ENCODE measurements at places on chromosomes 4 and X.

DNA sequence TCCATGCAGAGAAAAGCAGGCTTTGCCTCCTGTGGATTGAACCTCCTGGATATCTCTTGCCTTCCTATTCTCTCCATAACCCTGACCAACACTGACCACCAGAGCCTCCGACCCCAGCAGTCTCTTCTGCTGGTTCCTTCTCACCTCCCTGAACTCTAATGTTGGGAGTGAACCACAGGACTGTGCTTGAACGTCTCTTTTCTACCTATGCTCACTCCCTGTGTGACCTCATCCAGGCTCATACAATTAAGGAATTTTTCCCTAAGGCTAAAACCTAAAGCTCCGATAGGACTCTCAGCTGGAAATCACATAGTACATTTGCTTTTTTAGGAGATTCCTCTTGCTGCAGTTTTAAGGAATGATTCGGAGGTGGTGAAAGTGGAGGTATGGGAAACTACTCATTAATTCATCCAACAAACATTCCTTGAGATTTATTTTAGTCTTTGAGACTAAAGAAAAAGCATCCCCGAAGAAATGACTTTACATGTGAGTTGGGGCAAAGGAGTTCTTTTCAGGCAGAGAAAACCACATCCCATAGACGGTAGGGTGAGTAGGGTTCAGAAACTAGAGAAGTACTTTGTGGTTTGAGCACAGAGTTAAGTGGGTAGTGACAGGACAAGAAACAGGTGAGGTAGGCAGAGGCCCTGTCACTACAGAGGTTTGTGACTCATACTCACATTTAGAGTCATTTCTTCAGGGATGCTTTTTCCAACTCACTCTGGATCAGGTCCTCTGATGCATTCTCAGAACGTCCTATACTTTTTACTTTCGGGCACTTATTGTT lies 30.8 kb downstream of the NDNF start:
- DNase-seq = no peak

DNA sequence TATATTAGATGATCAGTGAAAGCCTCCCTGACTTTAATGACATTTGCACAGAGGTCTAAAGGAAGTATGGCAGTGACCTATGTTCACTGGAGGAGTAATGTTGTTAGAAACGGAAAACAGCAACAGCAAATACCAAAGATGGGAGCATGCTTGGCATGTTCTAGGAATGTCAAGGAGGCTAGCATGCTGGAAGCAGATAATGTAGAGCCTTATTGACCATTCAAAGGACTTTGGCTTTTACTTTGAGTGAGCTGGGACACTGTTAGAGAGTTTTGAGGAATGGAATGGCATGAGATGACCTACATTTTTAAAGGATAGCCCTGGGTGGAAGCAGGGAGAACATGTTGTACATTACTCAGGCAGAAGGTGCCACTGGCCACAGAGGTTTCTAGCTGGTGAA lies 6.0 kb downstream of the RPA4 start:
- no peak for DNase-seq

DNA sequence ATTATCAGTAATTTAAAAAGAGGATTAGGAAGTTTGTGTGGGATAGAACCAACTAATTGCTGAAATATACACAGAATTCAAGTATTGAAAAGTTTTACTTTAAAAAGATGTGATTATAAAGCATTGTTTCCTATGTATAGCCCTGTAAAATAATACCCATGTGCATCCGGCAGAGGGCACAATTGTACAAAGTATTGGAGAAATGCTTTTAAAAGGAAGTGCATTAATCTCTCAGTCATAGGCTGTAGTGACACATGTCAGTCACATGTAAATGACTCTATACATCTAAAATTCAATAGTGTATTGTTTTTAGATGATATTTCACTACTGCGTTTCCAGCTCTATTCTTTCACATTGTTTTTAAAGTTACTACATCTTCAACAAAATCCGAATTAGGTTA lies 9.7 kb upstream of the GEMIN8 start:
- DNase-seq = peak; percentile 61

- DNase-seq = no peak
Observed at GRCh38 chr4:88143504-88143903, 14.9 kb downstream of the ABCG2 start.

GRCh38 chr4:98092833-98093439 lies 50.3 kb downstream of the STPG2 start:
- no peak for DNase-seq

GRCh38 chr4:118994030-118994429 lies 105.4 kb downstream of the SYNPO2 start:
- no peak for DNase-seq

GRCh38 chr4:153824501-153824900 lies 35.6 kb upstream of the SFRP2 start:
- DNase-seq = no peak

DNA sequence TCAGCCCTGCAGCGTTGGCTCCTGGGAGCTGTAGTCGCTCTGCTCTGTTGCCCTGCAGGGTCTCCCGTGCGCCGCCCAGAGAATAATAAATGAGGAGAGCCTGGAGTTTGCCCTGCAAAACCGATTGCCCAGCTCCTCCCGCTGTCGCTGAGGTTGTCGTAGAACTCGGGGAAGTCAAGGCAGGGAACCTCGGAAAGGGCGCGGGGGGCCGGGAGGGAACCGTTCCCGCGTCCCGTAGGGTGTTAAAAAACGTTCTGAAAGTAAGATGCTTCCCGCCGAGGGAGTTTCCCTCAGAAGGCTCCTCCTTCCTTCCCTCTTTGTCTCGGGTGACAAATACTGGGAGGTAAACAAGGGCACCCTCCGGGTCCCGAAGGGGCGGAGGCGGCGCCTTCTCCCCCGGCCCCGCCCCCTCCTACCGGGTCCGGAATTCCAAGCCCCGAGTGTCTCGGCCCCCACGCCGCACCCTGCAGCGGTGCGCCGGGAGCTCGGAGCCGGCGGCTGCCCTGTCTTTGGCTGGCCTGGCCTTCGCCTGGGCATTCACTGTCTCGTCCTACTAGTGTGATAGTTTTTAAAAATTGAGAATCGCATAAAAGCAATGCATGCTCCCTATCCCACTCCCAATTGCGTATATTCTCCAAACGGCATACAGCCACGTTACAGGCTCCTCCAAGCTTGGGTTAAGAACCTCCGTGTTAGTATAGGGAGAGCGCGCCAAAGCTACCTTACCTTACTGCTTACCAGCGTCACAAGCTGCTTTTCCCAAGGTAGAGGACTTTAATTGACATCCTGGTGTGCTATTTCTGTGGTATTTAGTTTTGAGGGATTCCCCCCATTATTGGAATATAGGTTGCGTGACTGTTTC lies 964 bp upstream of the HMGB2 start:
- DNase-seq = peak; percentile 37

DNA sequence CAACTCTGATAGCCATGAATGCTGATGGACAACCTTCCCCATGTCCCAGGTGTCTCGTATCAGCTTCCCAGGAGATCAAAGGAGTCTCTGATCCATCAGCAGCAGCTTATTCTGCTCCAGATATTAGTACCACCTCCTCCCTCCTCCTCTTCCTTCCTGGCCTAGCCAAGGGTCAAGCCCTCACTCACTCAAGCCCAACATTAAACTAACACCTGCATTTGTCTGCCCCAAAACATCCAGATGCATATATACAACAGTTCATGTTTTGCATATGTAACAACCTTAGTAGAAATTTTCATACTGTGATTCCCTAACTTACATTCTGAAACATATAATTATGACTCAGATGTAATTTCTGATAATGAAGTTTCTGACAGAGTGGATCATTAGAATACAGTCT lies 29.9 kb downstream of the BCLAF3 start:
- DNase-seq = no peak

DNA sequence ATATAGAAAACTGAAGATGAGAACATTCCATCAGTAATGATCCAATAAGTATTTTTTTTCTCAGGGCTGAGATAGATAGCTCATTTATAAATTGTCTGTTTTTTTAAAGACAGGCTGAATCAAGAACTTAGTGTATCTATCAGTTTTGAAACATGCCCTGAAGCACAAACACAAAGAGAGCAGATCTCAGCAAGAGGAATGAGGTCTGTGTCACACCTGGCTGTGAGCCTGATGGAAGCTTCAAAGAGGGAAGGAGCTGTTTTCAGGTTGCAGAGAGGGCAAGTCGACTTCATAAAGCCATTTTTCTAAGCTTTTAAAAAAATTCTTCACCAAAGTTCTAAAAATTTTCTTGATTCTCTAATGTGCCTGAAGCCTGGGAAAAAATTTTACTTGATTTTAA lies 434.9 kb downstream of the PDGFC start:
- no peak for DNase-seq

- DNase-seq = no peak
Observed at GRCh38 chrX:67780694-67781109, 236.9 kb downstream of the AR start.

GRCh38 chr4:99383399-99383798 lies 30.9 kb upstream of the ADH1C start:
- no peak for DNase-seq

GRCh38 chr4:147198411-147199051 lies 252.9 kb upstream of the TTC29 start:
- no peak for DNase-seq

- no peak for DNase-seq
Observed at GRCh38 chrX:10502961-10503360, 117.4 kb downstream of the MID1 start.

- no peak for DNase-seq
Observed at GRCh38 chrX:22689290-22689689, 310.5 kb upstream of the DDX53 start.

DNA sequence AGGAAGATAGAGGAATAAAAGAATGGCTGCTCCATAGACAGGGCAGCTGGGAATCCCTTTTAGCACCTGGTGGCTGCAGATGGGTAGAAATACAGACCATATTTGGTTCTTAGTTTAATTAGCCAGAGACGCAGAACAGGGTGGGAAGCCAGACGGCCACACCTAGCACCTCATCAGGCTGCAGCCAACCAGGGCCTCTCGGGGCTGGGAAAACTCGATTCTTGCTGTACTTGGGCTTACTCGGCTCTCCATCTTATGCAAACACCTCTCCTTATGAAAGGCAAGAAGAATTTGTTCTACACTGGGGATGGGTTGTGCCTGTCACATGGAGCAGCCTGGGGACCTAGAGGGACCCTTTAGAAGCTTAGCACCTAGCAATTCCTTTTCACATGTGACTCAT lies 19.7 kb downstream of the IRAK1 start:
- DNase-seq = no peak

GRCh38 chrX:7720519-7720918 lies 122.5 kb upstream of the VCX start:
- DNase-seq = no peak

DNA sequence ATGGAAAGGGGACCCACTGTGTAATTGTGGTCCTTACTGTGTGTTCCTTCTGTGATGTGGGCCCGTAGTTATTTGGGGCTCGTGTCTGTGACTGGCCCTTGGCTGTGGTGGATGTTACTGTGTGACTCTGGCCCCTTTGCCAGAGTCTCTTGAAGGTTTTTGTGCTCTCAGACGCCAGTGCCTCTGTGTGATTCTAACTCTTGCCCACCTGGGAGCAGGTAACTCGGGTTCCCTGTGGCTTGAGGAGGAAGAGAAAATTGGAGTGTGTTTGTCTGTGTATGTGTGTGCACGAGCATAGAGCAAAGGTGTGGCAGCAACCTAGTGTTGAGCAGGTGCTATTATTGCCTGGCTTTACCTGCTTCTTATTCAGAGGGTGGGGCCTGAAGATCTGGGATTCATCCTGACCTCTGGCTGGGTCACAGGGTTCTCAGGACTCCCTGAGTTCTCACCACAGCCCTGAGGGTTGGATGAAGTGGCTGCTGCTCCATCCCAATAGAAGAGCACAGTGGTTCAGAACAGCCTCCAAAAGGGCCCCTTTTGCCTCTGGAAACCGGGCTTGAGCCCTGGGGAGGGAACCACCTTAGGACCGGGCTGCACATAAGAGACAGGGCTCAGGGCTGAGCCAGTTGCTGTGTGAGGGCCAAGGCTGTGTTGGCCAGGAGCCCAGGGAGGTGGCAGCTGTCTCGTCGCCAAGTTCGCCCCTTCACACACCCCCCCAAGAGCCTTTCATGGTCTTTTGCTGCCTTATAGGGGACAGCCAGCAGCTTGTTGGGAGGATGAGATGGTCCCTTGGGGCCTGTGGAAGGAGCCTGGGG lies 1.3 kb downstream of the RBM10 start:
- DNase-seq = no peak

GRCh38 chrX:44400588-44400987 lies 57.1 kb upstream of the EFHC2 start:
- peak; percentile 9 for DNase-seq

DNA sequence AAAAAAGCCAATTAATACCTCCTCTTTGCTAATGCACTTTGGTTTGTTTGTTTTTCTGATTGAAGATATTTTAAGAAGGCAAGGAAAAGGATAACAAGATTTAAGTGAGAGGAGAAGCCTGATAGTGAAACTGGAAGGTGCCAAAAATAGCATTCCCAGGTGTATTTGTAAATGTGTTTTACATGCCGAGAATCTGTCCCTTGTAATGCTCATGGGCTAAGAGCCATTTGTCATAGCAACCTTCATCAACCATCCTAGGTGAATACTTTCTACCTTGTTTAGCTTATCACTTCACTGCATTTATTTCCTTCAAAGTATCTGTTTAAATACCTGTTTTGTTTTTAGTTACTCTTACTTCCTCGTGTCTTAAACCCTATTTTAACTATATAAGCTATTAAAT lies 127.8 kb downstream of the KCTD8 start:
- no peak for DNase-seq

DNA sequence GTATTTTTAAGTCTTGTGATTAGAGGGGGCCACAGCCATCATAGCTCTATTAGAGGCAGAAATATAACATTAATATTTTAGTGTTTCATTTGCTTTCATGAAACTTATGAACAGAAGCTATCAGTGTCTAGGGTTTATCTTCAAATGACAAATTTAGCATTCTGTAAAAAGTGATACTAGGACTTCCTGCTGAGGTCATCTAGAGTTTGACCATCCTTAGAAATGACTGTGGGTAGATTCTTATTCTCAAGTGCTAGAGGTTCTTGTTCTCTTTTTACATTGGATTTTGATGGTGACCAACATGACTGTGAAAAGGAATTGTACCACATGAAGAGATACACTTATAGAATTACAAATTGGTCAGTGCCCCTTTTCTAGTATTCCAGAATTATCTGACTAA lies 568.6 kb downstream of the RPA4 start:
- no peak for DNase-seq

- DNase-seq = no peak
Observed at GRCh38 chr4:163495900-163496299, 1.4 kb downstream of the TMA16 start.

GRCh38 chr4:7738458-7739076 lies 201.1 kb downstream of the AFAP1 start:
- no peak for DNase-seq
